ENCODE measurements at places on chromosomes 11 and 22. TPM values are rescaled to one million over a fixed set of nuclear protein-coding genes. Genes with fewer than 3 reads are reported as not detected.

Gene TSPAN32
- 2.7 TPM for polyA plus RNA-seq

DNA sequence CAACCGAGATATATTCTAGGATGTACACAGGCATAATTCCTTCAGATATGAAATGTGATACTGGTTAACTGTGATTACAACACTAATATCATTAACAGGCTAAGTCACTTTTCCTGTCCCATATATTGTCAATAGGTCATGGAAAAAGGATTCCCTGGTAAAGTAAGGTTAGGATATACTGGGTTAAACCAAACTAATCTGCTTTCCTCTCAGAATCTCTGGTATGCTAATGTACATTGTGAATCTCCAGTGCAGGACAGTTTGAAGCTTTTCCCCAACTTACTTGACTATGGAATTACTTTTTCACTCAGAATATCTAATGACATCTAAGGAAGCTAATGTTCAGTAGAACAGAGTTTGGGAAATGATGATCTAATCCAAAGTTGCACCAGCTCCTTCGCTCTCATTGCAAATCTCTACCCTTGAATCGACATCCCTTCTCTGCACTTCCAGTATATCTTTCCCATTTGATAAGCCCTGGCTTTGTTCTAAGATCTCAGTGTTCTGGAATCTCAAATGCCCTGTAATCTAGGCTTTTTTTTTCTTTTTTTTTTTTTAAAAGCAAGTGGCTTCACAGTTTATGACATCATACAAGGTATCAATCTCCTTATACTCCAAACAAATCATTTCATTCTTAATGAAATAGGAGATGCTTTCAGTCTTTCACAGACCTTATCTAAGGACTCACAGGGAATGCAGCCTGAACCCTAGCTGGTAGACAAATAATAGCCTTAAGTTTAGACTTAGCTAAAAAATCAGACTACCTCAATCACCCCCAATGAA is 43.8 kb downstream of the COPB1 start:
- no peak for DNase-seq

DNA sequence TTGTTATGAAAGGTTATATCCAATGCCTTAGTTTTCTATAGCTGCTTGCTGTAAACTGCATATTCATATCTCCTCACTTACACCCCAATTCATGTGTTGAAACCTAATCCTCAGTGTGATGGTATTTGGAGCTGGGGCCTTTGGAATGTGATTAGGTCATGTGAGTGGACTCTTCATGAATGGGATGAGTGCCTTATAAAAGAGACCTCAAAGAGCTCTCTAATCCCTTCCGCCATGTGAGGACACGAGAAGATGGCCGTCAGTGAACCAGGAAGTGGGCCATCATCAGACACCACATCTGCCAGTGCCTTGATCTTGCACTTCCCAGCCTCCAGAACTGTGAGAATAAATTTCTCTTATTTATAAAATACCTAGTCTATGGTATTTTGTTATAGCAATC is 79.3 kb downstream of the CYP2R1 start:
- no peak for DNase-seq

Gene ZNF214
- 13.1 TPM for polyA plus RNA-seq

- DNase-seq: no peak
These were observed 16.1 kb downstream of the SCUBE1 start for GRCh38 chr22:43327157-43327438.

Gene OR5A1
- polyA plus RNA-seq: 0.01 TPM

Data from renal cortex interstitium (tissue), 15 donors.